ENCODE measurements at places on chromosomes 1 and 21.
A peak's percentile ranks its signal among the peaks of the same experiment; 100 is the strongest.

GRCh38 chr1:38133304-38133703 lies 86.7 kb upstream of the POU3F1 start:
- no peak for DNase-seq

DNA sequence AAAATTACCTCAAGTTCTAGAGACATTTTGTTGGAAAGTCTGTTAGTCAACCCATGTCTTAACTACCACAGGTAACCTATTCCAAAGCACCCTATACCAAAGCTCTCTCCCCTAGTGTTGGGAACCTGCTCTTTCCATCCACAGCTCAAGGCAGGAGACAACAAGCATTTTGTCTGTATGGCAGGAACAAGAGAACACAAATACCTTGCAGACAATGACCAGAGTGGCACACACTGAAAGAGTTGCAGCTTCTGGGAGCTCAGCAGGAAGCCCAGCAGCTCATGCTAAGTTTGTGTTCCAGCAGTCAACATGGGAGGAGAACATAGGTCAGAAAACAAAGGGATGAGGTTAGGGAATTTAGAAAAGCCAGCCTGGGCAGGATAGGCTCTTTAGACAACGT lies 300.8 kb downstream of the HHIPL2 start:
- peak; percentile 63 for DNase-seq

GRCh38 chr1:165563551-165563950 lies 19.8 kb downstream of the LRRC52 start:
- no peak for DNase-seq

DNA sequence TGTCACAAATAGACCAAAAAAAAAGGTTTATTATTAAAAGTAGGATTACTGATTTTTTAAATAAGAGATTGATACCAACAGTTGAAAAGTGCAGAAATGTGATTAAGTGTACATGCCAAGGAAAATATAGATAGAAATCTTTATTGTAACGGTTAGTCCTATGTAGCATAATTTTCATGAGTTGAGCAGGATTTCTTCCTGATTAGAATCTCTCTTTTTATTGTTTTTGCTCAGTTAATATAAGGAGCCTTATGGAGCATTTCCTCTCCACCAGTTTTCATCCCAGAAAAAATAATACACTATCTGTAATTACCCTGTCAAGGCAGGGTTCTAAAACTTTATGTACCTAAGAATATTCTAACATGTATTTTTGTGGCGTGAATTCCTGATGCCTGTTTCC lies 23.4 kb downstream of the CAPZA1 start:
- DNase-seq, result no peak

- no peak for DNase-seq
Measured at GRCh38 chr1:213032651-213033050, 17.0 kb upstream of the ANGEL2 start.
